ENCODE measurements at places on chromosomes 7 and 10.
A peak's percentile ranks its signal among the peaks of the same experiment; 100 is the strongest.

- DNase-seq: peak; percentile 29
Measured at GRCh38 chr10:608331-609261, 80.9 kb downstream of the DIP2C start.

- DNase-seq: no peak
Measured at GRCh38 chr10:80156216-80156615, 23.7 kb downstream of the PLAC9 start.

DNA sequence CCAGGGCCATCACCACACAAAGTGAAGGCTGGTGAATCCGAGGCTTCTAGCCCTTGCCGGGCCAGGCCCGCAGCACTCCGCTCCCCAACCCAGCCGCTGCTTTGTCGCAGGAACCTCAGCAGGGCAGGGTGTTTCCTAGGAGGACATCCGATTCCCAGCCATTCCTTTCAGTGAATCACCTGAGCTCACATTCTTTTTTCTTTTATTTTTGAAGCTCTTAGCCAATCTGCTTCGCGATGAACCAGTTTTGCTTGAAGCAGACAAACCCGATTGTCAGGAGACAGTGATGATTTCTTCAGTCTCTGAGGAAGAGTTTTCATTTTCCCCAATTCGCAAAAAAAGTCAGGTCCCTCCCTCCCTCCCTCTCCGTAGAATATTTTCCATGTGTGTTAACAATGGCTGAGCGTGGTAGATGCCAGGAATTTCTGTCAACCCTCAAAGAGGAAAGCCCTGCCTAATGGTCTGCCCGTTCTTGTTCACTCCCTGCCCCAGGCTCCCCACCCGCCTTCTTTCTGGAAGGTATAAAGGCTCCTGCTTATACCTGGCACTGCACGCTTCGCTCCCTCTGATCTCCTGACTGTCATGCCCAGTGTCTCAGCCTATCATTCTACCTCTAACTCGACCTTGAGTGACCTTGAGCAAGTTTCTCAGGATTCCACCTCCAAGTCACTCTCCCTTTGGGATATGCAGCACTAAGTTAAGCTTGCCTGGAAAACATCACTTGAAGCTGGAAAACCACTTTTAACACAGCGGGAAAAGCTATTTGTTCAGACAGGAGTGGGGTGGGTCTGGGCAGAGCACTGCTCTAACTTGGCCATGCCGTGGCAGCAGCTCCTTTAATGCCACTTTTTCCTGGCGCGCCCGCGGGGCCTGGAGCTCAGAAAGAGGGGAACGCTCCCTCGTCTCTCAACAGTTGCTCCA is 35.1 kb downstream of the EGFR start:
- DNase-seq: no peak

- DNase-seq: no peak
Measured at GRCh38 chr10:101014966-101015581, 15.5 kb downstream of the LZTS2 start.

GRCh38 chr7:128358233-128358632 is 3.3 kb downstream of the PRRT4 start:
- no peak for DNase-seq

All from NAMALWA (cell line).